ENCODE measurements at places on chromosomes 5 and 9.

GRCh38 chr5:92922231-92922967, 658.6 kb downstream of the NR2F1-AS1 start:
- DNase-seq = no peak

DNA sequence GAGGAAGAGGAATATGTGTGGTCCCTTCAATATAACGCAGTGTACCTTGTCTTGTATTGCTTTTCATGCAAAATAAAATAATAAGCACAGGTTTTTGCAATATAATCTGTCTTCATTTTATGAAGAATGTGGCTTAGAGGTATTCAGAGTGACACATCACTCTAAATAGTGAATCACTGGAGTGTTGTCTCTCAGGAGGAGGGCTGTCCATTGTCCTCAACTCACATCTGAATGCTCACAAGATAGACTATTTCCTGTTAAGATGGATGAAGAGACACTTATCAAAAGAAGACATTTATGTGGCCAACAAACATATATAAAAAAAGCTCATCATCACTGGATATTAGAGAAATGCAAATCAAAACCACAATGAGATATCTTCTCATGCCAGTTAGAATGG, 1147.5 kb upstream of the C9orf72 start:
- DNase-seq = no peak

GRCh38 chr5:88659529-88660263, 223.3 kb downstream of the MEF2C start:
- peak; percentile 21 for DNase-seq

- DNase-seq = no peak
Observed at GRCh38 chr5:98779264-98779877, 5.9 kb downstream of the RGMB start.

DNA sequence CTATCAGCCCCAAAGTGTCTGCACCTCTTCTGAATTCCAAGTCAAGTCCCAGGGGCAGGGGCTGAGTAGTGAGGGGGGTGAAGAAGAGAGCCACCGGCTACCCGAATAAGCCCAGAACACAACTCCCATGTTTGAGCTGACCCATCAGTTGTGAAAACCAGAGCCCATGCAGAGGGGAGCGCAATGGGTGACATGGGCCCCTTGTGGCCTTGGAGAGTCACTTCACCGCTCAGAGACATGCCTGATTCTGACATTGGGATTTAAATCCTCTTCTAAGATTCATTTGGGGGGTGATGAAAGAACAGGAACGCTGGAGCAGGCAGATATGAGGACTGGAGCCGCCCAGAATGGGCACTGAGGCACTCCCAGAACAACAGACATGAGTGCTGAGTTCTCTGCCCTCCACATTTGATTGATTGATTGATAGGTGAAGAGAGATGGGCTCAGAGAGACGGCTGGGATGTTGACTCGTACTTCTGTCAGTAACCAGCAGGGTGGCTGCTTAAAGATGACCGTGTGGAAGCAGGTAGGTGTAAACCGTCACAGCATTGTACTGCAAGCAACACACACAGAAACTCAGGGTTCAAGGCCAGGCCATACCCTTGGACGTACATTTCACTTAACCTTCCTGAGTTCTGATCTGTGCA, 74.3 kb downstream of the GPR21 start:
- no peak for DNase-seq
